Stimulated activated CD8-positive, alpha-beta memory T cell treated with anti-CD3 and anti-CD28 coated beads, Interleukin-15, amount 100 ng/mL, for 1 hour (primary cell): ENCODE measurements at places on chromosomes 6 and 20.
A peak's percentile ranks its signal among the peaks of the same experiment; 100 is the strongest.

DNA sequence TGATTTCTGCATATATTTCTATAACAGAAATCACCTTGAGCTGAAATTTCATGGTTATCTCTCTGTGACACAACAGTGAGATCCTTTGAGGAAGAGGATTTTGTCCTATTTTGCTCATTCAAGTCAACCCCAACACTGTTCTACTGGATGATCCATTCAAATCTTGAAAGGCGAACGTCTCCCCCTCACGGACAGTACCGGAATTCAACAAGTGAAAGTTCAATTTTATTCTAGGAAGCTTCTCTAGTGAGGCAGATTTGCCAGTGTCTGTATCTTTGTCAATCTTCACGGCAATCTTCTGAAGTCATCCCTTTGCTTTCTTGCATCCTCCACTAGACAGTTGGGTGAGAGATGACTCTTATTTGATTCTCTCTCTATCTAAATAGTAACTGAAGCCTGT lies 91.7 kb upstream of the PDE7B start:
- no peak for DNase-seq

DNA sequence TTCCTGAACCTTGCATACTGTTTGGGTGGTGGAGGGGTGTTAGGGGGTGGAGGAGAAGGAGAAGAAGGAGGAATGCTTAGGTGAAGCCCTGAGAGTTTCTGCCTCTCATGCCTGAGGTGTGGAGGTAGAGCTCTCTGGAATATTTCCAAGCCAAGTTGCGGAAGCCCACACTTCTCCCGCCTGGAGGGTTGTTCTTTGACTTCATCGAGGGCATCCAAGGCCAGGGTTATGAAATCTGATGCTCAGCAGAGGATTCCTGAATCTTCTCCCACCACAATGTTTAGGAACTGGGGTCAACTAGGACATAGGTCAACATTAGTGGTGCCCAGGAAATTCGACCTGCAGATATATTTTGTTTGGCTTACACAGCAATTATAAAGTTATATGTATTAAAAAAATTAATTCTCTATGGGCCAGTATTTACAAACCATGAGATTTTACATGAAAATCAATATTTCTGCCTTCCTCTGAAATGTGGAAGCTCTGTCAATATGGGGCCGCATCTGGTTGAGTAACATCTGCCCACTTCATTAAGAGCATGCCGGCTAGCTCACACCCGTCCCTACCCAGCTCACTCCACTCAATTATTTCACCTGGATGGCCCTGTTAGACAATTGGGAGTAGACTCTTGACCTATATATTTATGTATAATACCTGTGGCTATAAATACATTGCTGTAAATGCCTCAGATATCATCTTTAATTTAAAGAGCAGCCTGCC lies 257.1 kb upstream of the ZFP64 start:
- no peak for DNase-seq

DNA sequence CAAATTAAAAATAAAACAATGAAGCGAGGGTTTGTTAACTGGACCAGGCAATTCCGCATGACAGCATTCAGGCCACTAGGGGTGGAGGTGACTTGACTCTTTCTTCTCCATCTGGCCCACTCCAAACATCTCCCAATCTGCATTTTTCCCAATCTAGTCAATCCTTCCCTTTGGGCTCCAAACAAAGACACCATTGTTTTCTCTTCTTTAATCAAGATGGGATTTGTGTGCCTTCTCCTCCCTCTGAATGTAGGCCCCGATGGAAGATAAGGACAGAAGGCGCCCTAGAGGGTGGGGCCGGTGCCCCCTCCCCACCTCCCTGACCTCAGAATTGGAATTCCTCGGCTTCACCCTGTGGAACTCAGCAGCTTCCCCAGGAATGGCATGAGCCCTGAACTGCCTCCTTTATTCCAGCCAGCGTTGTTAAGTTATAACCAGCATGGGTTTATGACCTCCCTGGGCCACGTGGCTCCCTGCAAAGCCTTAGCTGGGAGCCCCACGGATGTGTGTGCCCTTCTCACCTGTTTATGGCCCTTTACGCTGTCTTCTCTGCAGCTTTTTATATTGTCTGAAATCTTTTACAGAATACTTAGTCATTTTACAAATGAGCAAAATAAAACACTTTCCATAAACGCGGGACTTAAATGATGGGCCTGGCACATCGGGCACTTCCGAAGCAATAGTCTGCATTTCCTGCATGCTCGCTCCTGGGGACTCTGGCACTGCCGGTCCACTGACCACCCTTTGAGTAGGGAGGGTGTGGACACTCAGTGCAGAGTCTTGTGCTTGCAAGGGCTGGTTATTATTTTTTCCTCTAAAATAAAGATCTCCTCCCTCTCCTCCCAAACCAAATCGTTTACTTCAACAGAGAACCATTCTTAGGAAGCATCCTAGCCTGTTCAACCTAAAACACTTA lies 24.5 kb downstream of the OVOL2 start:
- no peak for DNase-seq

DNA sequence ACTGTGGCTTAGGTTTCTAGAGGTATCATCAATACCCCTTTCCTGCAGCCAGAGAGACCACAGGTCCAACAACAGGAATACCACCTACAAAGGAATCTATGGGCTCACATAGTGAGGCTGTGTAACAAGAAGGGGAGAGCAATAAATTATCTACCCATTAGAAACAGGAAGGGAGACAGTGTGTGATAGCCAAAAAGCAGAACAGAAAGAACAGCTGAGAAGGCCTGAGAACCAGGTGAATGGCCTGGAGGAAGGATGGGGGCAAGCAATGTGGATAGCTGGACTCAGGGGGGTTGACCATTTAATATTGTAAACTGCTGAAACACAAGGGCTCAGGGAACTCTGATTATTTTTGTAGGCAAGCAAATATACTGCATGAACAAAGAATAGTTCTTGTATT lies 628.2 kb downstream of the COL12A1 start:
- DNase-seq = no peak

DNA sequence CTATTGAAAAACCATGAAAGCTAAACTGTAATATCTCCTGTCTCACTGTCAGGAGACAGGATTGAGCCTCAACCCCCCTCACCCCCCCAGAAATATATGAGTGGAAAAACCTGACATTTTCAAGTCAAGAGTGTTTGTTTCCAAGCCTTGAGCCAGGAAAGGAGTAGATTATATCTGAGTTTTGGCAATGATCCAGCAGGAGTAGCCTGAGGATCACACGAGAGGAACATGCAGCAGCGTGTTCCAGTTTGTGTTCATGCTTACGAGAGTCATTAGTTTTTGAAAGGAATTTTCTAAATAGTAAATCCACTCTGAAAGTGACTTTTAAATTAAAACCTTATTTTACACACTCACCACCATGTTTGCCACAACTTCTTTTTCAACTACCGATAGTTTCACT lies 15.8 kb downstream of the IL22RA2 start:
- no peak for DNase-seq

GRCh38 chr6:136415351-136416007 lies 125.8 kb upstream of the BCLAF1 start:
- no peak for DNase-seq

DNA sequence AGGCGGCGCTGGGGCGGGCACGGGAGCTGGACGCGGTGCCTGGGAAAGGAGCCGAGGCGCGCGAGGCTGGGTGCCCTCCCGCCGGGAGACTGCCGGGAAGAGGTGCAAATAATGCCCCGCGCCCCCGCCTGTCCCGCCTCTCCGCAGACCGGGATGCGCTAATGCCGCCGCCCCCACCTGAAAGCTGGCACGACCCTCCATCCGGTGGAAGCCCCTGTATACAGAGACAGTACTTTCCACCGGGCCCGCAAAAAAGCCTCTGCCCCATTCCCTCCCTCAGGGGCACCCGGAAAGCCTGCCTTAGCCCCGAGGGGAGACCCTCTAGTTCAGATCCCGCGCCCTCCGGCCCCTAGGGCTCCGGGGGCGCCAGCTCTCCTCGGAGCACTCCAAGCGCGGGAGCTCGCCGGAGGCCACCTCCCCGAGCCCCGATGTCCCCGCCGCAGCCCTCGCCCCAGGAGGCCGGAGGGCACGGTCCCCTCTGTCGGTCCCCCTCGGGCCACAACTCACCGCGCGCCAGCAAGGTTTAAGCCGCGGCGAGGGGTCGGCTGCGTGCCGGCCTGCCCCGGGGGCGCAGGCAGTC lies 1.2 kb downstream of the GRM4 start:
- no peak for DNase-seq

DNA sequence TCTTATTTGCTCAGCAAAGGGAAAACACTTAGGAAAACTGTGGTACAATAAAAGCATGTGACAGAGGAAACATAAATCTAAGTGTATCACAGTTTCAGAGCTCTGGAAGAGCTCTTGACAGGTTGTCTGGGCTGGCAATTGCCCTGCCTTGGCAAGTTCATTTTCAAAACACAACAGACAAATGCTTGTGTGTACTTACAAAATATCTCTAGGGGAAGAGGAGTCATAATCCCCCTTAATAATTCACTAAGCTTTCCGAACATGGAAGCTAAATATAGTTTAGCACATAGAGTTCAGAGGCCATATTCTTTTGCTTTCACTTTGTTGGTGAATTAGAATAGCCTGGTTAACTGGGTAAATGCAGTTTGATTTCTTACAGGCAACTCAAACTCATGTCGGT lies 211.6 kb upstream of the THEMIS start:
- DNase-seq = no peak

- peak; percentile 88 for DNase-seq
Observed at GRCh38 chr6:152983637-152984512, 1.0 kb upstream of the FBXO5 start.

DNA sequence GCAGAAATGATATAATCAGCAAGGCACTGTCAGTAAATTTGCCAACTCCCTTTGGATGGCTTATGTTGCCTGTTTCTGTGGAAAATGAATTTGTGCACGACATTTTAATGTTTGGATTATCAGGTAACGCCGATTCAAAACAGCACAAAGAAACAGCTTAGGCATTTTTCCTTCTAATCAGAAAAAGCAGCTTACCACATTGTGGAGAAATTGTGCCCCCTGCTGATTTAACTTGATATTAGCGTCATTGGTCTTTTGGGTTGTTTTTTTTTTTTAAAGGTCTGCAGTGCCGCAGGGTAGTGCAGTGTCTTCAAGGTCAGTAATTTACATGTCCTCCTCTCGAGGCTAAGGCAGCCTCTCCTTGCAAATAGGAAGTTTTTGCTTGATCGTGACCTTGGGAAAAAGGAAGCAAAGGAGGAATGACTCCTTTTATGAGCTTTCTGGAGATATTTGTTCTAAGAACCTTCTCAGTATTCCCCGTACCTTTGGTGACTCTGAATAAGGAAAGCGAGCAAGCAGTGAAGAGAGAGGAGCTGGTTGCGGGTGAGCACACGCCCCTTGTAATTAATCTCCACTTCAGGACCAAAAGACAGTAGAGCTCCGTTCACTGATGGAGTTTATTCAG lies 79.1 kb downstream of the ELOVL4 start:
- DNase-seq = no peak
